LHCN-M2 (cell line): ENCODE measurements at places on chromosomes 2 and 18.

DNA sequence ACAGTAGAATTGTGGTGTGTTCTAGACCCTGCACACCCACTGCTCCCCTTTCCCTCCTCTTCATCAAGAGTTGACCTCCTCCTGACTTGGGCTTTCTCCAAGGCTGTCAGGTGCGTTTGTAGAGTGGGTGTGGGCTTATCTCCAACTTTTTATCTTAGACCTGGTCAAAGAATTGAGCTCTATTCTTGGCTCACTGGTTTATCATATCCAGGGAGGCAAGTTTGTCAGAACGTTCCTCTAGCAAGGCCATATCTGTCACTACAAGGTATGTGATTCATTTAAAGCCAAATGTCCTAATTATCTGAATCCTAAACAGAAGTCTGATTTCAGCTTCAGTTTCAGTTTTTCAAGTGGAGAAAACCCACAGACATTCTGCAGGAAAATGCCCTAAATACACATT, 117.1 kb upstream of the MGAT5 start:
- DNase-seq = no peak

- no peak for DNase-seq
These were observed 25.3 kb downstream of the STK39 start for GRCh38 chr2:168222088-168222487.

DNA sequence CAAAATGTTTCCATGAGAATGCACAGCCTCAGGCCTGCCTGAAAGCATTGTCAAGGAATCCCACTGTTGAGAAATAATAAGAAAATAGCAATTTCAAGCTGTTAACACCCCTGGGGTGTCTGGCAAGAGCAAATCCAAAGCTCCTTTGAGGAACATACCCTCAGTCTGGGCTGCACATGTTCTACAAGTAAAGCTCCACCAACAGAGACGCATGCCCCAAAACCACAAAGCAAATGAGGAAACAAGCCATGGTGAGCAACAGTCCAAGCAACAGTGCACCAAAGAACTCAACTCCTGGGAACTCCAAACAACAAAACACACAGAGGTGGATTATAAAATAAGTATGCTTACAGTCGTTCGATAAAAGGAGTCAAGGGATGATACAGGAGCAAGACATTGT, 40.3 kb downstream of the CYP27C1 start:
- no peak for DNase-seq

- no peak for DNase-seq
These were observed 36.0 kb downstream of the FAM110C start for GRCh38 chr2:10222-10875.

DNA sequence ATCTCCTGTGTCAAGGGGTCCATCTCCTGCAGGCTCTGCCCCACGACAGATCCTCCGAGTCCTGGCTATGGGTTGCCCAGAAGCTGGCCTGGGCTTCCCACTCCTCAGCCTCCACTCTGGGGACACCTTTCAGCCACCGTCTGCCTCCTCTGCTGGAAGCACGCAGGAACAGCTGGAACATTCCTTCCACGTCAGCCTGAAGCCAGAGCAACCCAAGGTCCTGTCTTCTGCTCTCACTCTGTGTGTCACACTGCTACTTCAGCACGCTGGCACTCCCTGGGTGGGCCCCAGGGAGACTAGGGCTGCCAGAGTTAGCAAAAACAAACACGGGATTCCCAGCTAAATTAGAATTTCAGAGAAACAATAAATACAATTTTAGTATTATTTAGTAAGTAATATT, 148.8 kb downstream of the HRH4 start:
- no peak for DNase-seq
